Mesendoderm (in vitro differentiated cells): ENCODE measurements at places on chromosomes 7 and 10.
A peak's percentile ranks its signal among the peaks of the same experiment; 100 is the strongest.

GRCh38 chr7:68381731-68382130 lies 1216.5 kb upstream of the AUTS2 start:
- no peaks in the 10 kb centered on the region for H3K27me3 ChIP-seq
- no peak overlapping the region for H3K4me3 ChIP-seq

- H3K36me3 ChIP-seq, result no peaks in the 10 kb centered on the region
- H3K27me3 ChIP-seq, result no peaks in the 10 kb centered on the region
- H3K4me1 ChIP-seq, result peaks cover 3% of the 10 kb centered on the region
Observed at GRCh38 chr10:22597138-22597537, 117.2 kb downstream of the PIP4K2A start.

GRCh38 chr7:45924283-45924682 lies 3.2 kb upstream of the IGFBP3 start:
- H3K4me3 ChIP-seq, result no peak overlapping the region
- no peak overlapping the region for H3K27ac ChIP-seq
- no peak for DNase-seq
- no peaks in the 10 kb centered on the region for H3K36me3 ChIP-seq
- peaks cover 2% of the 10 kb centered on the region for H3K4me1 ChIP-seq

DNA sequence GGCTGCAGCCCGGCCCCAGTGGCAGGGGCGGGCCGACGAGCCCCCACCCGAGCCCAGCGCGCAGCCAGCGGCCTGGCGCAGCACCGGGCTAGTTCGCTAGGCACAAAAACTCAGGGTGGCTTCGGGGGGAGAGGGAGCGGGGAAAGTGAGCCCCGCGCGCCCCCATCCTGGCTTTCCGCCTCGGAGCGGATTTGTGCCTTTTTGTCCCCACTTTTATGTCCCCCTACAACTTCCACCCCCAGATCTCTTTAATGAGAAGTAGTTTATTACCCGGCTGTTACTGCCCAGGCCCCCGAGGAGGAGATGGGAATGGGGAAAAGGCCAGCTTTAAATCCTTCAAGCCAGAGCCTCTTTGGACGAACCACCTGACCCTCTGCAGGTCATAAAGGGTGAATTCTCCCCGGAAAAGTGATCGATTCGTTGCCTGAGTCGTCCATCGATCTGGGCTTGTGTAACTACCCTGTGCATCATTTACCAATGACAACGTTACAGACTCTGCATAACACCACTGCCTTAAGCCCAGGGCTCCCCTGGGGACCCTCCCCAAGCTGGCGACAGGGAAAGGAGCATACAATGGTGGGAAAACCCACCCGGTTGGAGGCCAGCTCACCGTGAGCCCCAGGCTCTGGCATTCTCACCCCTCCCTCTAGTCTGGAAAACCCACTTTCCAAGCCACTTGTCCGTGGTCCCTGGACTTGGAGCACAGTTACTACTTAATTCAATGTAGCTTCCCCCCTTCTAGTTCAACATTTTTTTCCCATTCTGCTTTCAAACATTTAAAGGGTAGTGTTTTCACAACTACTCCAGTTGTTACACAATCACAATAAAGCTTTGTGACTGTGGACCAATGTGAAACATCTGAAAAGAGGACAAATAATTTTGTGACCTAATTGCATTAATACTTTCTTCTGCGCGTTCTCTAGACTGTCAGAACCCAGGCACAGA lies 748 bp upstream of the SH3PXD2A start:
- peak; percentile 59 for DNase-seq
- H3K27me3 ChIP-seq, result no peaks in the 10 kb centered on the region
- H3K36me3 ChIP-seq, result no peaks in the 10 kb centered on the region
- H3K4me3 ChIP-seq, result peak overlapping the region; percentile 2
- peaks cover 13% of the 10 kb centered on the region for H3K4me1 ChIP-seq

DNA sequence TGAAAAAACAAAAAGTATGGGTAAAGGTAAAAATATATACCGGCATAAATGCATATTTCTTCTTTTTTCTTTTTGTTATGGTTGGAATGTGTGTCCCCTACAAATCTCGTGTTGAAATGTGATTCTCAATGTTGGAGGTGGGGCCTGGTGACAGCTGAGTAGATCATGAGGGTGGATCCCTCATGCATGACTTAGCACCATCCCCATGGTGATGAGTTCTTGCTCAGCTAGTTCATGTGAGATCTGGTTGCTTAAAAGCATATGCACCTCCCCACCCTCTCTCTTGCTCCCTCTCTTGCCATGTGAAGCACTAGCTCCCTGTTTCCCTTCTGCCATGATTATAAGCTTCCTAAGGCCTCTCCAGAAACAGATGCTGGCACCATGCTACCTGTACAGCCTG lies 93.3 kb downstream of the HYCC1 start:
- no peak overlapping the region for H3K27ac ChIP-seq
- no peaks in the 10 kb centered on the region for H3K4me1 ChIP-seq
- H3K36me3 ChIP-seq, result no peaks in the 10 kb centered on the region
- DNase-seq, result no peak
- no peaks in the 10 kb centered on the region for H3K27me3 ChIP-seq

DNA sequence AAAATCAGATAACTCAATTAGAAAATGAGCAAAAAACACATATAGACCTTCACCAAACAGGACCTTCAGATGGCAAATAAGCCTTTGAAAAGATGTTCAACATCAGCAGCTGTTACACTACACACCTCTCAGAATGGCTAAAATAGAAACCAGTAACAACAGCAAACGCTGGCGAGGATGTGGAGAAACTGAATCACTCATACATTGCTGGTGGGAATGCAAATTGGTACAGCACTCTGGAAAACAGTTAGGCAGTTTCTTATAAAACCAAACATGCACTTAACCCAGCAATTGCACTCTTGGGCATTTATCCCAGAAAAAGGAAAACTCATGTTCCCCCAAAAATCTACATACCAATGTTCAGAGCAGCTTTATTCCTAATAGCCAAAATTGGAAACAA lies 37.7 kb upstream of the SMARCD3 start:
- no peaks in the 10 kb centered on the region for H3K27me3 ChIP-seq
- no peak for DNase-seq
- H3K27ac ChIP-seq, result no peak overlapping the region
- no peaks in the 10 kb centered on the region for H3K36me3 ChIP-seq
- no peak overlapping the region for H3K4me3 ChIP-seq

GRCh38 chr7:120735791-120736190 lies 122.2 kb downstream of the TSPAN12 start:
- no peak for DNase-seq
- no peak overlapping the region for H3K27ac ChIP-seq
- H3K4me3 ChIP-seq, result no peak overlapping the region
- H3K27me3 ChIP-seq, result no peaks in the 10 kb centered on the region

DNA sequence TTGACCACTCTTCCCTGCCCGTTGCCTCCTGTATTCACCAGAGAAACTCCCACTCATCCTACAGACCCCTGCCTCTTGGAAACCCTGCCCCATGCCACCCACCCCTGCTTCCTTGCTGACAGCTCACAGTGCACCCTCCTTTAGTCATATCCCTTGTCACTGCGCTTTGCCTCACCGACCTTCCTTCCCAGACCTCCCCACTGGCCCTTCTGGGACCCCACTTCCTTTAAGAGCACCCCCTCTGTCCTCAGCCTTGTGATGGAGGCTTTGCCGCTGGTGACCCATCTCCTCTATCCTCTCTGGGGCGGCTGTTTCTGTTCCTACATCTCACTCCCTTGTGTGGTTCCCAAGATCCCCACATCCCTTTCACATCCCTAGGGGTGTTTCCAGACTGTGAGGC lies 92.8 kb upstream of the ZMIZ1 start:
- peaks cover 14% of the 10 kb centered on the region for H3K4me1 ChIP-seq
- no peak for DNase-seq
- no peaks in the 10 kb centered on the region for H3K27me3 ChIP-seq

GRCh38 chr7:68604541-68604940 lies 993.7 kb upstream of the AUTS2 start:
- H3K27ac ChIP-seq, result no peak overlapping the region
- H3K4me3 ChIP-seq, result no peak overlapping the region
- H3K27me3 ChIP-seq, result no peaks in the 10 kb centered on the region
- no peaks in the 10 kb centered on the region for H3K4me1 ChIP-seq

DNA sequence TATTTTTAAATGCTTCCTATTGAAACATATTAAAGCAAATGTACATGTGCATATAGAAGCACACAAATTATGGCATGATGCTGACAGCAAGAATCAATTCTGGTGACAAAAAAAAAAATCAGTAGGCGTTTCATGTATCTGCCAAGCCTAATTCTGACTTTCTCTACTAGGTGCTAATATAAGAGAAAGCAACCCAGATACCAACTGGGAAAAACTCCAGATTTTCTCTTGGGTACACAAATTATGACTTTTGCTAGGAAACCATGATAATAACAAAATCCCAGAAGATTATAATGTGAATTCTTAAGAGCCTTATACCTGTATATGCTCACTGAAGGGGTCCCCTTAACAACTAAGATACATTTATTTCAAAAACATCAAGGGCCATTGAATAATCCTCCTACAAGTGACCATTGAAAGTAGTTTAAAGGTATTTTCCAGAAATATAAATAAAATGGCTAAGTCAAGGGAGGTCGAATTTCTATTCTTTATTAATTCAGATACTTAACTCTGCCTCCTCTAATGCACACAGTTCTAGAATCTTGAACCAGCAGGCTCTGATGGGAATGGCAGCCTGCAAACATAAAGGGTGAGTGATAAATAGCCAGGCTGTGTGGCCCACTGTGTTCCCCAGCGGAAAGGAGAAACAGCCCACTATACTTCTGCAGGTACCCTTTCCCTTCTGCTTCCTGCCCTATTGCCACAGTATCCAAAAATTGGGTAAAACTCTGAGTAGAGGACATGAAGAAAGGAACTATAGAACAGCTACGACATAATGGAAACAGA lies 84.5 kb downstream of the DGKB start:
- no peaks in the 10 kb centered on the region for H3K27me3 ChIP-seq
- H3K4me1 ChIP-seq, result no peaks in the 10 kb centered on the region
- no peak overlapping the region for H3K27ac ChIP-seq
- H3K36me3 ChIP-seq, result no peaks in the 10 kb centered on the region

DNA sequence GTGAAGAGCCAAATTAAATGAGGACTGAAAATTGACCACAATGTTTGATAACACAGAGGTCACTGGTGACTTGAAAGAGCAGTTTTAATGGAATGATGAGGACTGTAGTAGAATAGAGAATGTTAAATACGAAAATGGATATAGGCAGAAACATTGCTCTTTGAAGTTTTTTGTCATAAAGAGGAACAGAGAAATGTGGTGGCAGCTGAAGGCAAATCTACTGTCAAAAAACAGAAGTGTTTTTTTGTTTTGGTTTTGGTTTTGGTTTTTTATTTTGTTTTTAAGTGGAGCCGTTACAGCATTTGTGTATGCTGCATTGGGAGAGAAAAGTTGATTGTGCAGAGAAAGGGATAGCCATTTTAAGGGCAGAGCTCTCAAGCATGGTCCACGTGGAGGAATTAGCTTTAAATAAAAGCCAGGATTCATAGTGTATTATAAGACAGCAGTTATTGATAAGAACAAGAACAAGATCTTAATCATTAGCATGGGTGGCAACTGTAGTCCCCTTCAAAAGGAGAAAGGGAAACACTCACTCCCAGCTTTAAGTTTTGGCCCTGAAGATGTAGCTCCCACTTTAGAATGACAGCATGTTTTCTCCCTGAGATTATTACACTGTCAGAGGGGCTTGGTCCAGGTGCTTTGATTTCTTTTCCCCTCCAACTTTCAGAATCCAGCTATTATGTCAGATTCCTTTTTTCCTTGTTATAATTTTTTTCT lies 156.7 kb upstream of the BET1 start:
- H3K27ac ChIP-seq, result no peak overlapping the region
- no peaks in the 10 kb centered on the region for H3K27me3 ChIP-seq
- no peak for DNase-seq
- H3K4me1 ChIP-seq, result no peaks in the 10 kb centered on the region
- no peaks in the 10 kb centered on the region for H3K36me3 ChIP-seq

GRCh38 chr7:121957626-121958025 lies 84.7 kb downstream of the PTPRZ1 start:
- no peak for DNase-seq
- no peaks in the 10 kb centered on the region for H3K36me3 ChIP-seq
- peaks cover 3% of the 10 kb centered on the region for H3K4me1 ChIP-seq
- H3K27me3 ChIP-seq, result no peaks in the 10 kb centered on the region
- no peak overlapping the region for H3K4me3 ChIP-seq
- H3K27ac ChIP-seq, result no peak overlapping the region

- H3K27ac ChIP-seq, result no peak overlapping the region
- H3K36me3 ChIP-seq, result no peaks in the 10 kb centered on the region
- H3K4me3 ChIP-seq, result no peak overlapping the region
- no peak for DNase-seq
- H3K4me1 ChIP-seq, result no peaks in the 10 kb centered on the region
- no peaks in the 10 kb centered on the region for H3K27me3 ChIP-seq
Observed at GRCh38 chr10:8481718-8482504, 427.4 kb downstream of the GATA3 start.

DNA sequence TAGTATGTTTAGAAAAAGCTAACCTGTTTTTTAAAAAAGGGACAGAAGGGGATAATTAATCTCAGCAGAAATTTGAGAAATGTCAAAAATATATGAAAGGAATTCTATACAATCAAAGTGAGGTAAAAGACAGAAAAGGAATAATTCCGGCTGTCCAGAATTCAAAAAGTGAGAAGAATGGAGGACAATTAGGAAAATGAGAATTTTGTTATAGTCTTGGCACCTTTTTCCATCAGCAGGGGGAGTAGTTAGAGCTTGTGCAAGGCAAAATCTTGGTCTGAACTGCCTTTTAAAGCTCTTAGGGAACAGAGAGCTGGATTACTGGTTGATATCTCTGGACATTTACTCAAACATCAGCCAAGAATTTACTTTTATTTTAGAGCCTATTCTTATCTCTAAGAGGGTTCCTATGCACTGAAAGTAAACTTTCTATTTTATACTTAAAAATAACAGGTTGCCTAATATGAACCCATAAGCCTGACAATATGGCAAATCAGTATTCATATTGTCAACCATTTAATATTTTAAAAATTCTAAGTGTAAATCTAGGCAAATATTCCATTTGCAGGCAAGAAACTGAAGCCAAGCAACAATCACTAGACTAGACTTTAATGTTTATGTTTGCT lies 185.6 kb downstream of the ANK3 start:
- H3K4me1 ChIP-seq, result no peaks in the 10 kb centered on the region
- H3K4me3 ChIP-seq, result no peak overlapping the region
- H3K36me3 ChIP-seq, result no peaks in the 10 kb centered on the region
- H3K27ac ChIP-seq, result no peak overlapping the region
- peak; percentile 29 for DNase-seq
- H3K27me3 ChIP-seq, result no peaks in the 10 kb centered on the region

DNA sequence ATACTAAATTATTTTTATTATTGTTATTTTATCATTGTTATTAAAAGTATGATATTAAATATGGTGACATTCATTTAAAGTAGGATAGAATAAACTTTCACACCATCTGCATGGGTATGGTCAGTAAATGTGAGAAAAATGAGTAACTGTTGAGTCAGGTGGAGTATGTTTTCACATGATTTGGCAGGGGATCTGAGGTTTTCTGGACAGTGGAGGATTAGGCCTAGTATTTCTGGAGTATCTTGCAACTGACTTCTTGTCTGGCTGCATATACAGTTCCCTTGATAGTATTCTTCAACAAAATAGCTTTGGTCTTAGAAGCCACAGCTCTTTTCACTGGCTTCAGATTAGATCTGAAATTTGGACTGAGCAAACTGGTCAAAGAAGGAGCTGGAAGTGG lies 54.5 kb downstream of the GBF1 start:
- H3K4me3 ChIP-seq, result no peak overlapping the region
- no peaks in the 10 kb centered on the region for H3K4me1 ChIP-seq
- no peaks in the 10 kb centered on the region for H3K27me3 ChIP-seq
